Activated naive CD4-positive, alpha-beta T cell treated with anti-CD3 and anti-CD28 coated beads, Interleukin-2, amount 50 U/mL, for 72 hours (primary cell): ENCODE measurements at places on chromosomes 6 and 20. TPM values are rescaled to one million over a fixed set of nuclear protein-coding genes. Genes with fewer than 3 reads are reported as not detected.

Gene CST4
- total RNA-seq: not detected

DNA sequence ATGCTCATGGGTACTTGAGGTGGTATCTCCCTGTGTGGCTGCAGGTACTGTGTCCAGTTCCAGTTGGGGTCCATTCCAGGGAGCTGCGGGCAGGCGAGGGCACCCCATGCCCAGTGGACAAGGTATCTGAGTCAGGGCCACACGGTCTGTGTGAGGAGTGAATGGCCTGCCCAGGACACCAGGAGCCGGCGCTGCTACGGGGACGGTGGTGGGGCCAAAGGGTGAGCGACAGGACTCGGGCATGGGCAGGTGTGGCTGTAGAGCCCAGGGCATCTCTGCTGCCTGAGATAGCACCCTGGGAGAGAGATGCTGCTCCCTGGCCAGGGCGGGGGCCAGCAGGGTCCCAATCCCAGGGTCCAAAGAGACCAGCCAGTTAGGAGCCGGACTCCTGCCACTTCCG, 57.6 kb upstream of the ZNFX1 start:
- DNase-seq: no peak

DNA sequence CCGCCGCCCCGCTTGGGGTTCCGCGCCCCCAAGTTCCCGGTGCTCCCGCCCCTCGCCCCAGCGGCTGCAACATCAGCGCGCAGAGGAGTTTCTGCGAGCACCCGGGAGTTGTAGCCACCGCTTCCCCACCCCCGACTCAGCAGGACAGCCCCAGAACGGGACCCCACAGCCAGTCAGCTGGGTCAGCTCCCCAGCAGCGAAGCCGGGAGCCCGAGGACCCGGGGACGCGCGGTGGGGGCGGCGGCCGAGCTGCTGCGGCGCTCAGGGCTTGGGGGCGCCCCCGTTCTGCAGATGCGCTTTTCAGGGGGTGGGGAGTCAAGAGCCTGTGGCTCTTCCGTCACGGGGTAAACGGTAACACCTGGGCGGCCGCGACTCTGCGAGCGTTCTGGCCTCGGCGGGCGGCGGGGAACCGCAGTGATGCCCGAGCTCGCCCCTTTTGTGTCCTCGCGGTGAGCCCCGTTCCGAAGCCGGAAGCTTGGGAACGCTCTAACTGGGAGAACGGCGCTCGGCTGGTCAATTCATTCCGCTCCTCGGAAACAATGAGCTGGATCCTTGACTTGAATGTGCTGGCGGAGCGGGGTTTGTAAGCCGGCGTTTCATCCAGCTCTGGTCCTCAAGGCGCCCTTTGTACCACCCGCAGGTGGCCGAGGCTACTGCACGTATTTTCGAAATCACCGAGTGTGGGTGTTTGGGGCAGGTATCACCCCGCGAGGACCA, 774 bp downstream of the PLEKHG1 start:
- peak; percentile 66 for DNase-seq

GRCh38 chr6:55776113-55776512, 99.3 kb downstream of the BMP5 start:
- no peak for DNase-seq

GRCh38 chr6:130923350-130923749, 96.1 kb downstream of the SMLR1 start:
- DNase-seq: no peak

GRCh38 chr20:3781153-3781910, at the start of gene SPEF1:
SPEF1 (minus strand) TSS chr20:3781448; CDS start chr20:3781287, 161 bp downstream.
- DNase-seq: peak; percentile 42

DNA sequence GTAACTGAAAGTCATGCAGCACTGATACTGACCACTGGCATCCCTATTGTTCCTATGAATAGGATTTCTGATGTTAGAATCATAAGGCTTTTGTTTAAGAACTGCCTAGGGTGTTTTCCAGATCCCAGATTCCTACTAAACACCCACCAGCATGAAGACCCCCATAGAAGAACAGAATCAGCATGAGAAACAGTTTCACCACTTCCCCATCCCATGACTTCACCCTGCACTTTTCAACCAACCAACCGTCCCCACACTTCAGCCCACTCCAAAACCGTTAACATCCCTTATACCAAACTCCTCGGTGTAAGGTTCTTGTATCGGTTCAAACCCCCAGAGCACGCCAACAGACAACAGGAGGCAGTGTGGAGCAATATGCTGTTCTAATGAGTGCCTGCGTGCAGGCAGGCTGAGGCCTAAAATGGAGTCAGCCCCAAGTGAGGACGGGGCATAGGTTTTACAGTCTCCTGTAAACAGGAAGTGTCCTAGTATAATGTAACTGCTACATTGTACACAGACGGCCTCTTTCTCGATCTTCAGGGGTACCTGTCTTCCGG, 11.4 kb upstream of the SSTR4 start:
- no peak for DNase-seq

Gene TSBP1
- total RNA-seq: not detected

DNA sequence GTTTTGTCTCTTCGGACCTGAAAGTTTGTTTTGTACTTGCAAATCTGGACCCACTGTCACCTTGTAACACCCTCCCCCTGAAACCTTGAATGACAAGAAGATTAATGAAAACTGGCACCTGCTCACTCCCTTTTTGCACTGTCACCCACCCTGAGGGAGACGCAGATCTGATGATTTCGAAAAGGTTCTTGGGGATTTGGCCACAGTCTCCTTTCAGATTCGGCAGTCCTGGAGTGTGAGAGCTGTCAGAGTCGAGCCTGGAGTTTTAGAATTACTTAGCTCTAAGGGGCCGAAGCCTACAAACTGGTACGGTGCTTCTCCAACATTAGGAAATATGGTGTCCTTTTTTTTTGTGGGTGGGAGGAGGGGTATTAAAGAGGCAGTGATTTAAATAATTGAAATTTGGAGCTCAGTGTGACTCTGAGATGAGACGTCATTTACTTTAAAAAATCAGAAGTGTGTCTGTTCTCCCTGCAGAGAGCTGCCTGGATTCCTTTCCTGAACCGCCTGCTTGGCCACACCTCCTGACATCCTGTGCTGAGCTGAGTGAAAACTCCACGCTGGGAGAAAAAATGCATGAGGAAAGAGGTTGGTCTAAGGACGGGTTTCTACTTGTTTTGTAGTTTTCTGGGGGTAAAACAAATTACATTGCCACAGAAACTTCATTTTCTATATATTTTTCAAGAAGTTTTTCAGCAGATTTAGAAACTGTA, 447.0 kb upstream of the CDH4 start:
- no peak for DNase-seq

- DNase-seq: peak; percentile 59
These were observed 9.8 kb upstream of the MAPK13 start for GRCh38 chr6:36120539-36120938.

GRCh38 chr6:19869464-19869863, 32.3 kb downstream of the ID4 start:
- no peak for DNase-seq

GRCh38 chr20:12395353-12395752, 477.7 kb downstream of the BTBD3 start:
- no peak for DNase-seq

Gene BMP6
- not detected for total RNA-seq

GRCh38 chr6:38064431-38064830, 244.9 kb downstream of the ZFAND3 start:
- no peak for DNase-seq

Gene SLC17A4
- not detected for total RNA-seq

Gene NFATC2
- 39.4 TPM for total RNA-seq

Gene KCNQ5
- 7.3 TPM for total RNA-seq

Gene NHLRC1
- total RNA-seq: not detected

Gene FERMT1
- total RNA-seq: not detected

Gene HACE1
- 14.1 TPM for total RNA-seq

DNA sequence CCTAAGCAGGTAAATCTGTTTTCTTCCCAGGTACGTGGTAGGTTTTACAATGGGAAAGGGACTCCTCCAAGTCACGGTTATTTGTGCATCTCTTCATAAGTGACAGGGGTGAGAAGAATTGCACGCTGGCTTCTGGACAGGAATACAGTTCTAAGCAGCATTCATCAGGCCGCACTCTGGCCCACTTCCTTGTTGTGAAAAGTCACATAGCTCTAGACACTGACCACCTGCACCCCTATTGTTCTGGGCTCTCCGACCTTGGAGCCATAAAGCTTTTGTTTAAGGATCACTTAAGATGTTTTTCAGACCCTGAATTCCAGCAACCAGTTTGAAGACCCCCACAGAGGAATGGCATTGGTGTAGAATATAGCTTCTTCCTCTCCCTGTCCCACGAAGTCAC, 31.4 kb downstream of the RAMACL start:
- DNase-seq: no peak

DNA sequence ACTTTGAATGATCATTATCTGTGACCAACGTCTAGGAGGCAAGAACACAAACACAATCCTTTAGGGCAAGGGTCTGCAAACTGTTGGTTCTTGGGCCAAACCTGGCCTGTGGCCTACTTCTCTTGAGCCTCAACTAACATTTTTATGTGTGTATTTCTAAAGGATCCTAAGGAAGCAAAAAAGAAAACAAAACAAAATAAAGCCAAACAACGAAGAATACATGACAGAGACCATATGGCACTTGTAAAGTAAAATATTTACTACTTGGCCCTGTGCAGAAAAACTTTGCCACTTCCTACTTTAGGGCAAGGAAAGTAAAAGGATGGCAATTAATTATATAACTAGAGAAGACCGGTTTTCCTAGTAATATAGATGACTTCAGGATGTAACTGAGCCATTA, 1056.2 kb downstream of the EPHA7 start:
- DNase-seq: no peak

Gene FAM50B
- total RNA-seq: 7.5 TPM

DNA sequence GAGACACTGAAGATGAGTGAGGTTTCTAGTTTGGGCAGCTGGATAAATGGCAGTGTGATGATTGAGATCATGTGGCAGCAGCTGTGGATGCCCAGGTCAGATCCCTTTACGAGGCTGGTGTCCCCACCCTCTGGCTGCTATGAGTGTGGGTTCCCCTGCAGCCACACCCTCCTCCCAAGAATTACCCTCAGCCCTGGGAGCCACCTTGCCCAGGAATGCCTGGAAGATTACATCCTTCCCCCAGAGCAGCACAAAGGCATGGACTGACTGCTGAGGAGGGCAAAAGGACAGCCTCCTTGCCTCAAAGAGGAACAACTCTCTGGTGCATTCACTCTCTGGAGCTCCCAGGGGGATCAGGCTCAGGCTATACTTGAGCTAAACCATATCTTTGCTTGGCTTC, 15.0 kb upstream of the PKHD1 start:
- no peak for DNase-seq

- no peak for DNase-seq
These were observed 14.8 kb upstream of the CALHM6 start for GRCh38 chr6:116446399-116446798.

- no peak for DNase-seq
These were observed 51.7 kb downstream of the SLC22A23 start for GRCh38 chr6:3405182-3405518.

DNA sequence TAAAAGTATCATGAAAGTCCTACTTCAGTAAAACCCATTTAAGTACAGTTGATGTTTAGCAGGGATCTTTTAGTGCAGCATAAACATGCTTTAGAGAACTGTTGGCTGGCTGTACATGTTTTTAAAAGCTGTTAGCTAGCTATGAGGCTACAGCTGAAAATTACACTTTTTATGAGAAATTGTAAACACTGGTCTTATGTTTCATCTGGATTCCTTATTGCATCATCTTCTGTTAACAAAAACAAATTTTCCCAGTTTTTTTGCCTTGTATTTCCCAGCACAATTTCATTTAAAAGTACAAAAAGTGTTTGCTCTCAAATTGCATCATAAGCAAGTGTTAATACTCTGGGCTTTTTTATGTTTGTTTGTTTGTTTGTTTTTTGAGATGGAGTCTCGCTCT, 18.3 kb upstream of the HLA-E start:
- DNase-seq: no peak

DNA sequence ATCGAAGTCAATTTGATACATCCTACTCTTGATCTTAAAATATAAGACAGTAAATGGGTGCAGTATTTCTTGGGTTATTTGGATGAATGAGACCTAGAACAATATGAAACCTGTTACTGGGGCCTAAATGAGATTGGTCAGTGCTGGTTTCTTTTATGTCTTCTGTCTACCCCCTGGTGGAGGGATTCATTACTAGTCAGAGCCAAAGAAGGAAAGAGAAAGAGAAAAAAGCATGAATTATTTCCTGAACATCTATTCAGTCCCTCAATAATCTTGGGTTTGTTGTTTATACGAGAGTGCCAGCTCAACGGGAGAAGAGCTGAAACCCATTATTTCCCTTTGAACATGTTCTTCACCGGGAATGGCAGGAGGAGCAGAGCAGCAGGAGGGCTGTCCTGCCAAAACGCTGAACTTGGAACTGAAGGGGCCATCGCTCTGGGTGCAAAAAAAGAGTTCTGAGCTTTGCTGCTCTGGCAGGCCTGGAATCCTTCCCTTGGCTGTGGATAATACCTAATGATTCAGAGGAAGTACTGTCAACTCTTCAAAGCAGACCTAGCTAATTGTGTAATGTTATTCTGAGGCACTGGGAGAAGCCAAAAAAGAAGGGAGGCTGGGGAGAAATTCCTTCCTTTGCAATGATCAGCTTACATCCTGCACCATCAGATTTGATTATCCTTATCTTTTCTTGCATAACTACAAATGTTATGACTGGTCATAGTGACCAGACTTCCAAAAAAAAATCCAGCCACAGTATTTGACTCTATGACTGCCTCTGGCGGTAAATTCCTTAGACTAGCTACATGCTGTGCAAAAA, 72.0 kb downstream of the BLOC1S5 start:
- DNase-seq: no peak

Gene PKIB
- total RNA-seq: 1.1 TPM

DNA sequence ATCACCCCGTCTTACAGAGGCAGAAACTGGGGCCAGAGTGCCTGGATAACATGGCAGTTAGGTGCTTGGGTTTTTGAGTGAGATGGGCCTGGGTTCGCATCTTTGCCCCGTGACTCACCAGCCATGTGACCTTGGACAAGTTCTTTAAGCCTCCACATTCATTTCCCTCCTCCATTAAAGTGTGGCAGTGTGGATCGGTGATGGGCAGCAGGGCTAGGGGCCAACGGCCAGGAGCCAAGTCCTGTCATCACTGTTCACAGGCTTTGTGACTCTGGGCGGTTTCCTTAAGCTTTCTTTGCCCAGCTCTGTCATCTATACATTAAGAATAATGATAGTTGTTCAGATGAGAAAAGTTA, 85.5 kb upstream of the PMEPA1 start:
- DNase-seq: no peak

Gene TAGAP
- 65.0 TPM for total RNA-seq

Gene COL9A3
- total RNA-seq: not detected
